ENCODE measurements at places on chromosomes 13 and 19.

GRCh38 chr19:18896421-18896841, 473 bp upstream of the CERS1 start:
- DNase-seq = no peak

- no peak for DNase-seq
These were observed 28.0 kb upstream of the RB1 start for GRCh38 chr13:48275507-48275906.

DNA sequence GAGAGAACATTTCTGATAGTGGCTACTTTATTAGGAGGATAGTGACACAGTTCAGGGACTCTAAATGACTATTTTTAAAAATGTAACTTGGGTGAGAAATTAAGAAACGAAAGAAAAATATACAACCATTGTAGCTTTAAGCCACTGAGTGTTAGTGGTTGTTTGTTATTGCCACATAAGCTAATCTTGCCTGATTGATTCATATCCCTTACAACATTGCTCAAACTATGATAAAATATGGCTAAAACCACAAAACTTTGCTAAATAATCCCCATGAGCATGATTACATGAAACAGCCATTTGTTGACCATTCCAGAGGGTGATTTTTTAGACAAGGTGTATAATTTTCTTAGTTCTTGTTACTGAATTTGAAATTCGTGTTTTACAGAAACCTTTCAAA, 343.4 kb downstream of the SLITRK5 start:
- DNase-seq = no peak

- no peak for DNase-seq
These were observed at the start of gene FXYD1 for GRCh38 chr19:35138305-35138892. FXYD1 (plus strand) TSS chr19:35138824; CDS start chr19:35140080, 1,256 bp downstream.

DNA sequence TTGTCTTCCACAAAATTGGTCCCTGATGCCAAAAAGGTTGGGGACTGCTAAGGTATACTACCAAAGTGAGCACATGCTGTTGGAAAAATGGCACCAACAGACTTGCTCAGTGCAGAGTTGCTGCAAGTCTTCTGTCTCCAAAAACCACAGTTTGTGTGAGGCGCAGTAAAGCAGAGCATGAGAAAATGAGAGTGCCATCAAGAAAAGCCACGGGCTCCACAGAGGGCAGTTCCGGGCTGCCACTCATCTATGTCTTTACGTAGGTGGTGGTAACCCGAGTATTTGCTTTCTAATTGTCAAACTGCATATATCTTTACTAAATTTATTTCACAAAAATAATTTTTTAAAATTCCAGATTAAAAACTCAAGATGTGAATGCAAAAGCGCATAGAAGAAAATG, 123.8 kb downstream of the RNF17 start:
- DNase-seq = no peak

- no peak for DNase-seq
These were observed 141.7 kb downstream of the SOX1 start for GRCh38 chr13:112208656-112209055.

GRCh38 chr13:67017276-67017675, 212.9 kb downstream of the PCDH9 start:
- no peak for DNase-seq

- no peak for DNase-seq
These were observed 235.1 kb downstream of the DLEU7 start for GRCh38 chr13:50608370-50608769.

DNA sequence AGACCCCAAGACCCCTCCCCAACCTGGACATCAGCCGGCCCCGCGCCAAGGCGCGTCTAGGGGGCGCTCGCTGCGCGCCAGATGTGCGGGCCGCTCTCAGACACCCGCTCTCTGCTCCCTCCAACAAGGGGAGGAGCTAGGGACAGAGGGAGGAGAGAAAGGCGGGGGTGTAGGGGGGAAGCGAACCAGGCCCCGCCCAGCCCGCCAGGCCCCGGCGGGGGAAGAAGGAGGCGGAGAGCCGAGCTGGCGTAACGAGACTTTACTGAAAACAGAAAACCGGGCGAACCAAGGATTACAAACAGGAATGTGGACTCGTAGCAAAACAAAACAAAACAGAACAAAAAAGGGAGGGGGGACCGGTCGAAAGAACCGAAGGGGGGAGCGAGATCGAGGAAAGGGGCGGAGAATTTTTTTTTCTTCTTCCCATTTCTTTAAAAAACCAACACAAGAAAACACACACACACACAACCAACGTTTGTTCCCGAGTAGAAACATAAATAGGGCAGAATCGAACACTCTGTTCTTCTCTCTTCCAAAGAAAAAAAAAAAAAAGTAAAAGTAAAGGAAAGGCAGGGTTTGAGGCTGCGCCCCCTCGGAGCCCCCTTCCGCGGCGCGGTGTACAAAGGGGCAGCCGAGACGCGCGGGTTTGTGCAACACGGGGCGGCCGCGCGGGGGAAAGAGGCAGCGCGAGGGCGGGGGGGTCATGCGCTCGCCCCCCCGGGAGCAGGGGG, 1.7 kb downstream of the JUND start:
- DNase-seq = peak; percentile 87

- no peak for DNase-seq
These were observed 14.8 kb downstream of the ARL11 start for GRCh38 chr13:49643035-49643646.

- DNase-seq = no peak
These were observed 2.8 kb downstream of the AP3D1 start for GRCh38 chr19:2148482-2149135.

GRCh38 chr19:18112989-18113478, 15.5 kb downstream of the MAST3 start:
- peak; percentile 66 for DNase-seq

DNA sequence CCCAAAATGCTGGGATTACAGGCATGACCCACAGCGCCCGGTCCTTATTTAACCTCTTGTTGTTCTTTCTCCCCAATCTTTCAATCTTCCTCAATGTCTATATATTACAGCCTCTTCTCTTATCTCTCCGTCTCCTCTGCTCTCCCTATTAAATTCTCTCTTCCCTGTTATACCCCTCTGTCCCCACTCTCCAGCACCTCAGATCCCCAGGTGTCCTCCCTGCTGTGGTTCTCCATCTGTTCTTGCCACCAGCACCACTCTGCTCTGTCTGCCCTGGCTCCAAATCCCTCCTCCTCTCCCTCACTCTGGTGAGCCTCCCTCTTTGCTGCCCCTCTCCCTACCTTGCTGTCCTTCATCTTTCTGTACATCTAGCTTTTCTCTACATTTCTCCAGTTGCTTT, 1.1 kb downstream of the ZNF600 start:
- DNase-seq = no peak

DNA sequence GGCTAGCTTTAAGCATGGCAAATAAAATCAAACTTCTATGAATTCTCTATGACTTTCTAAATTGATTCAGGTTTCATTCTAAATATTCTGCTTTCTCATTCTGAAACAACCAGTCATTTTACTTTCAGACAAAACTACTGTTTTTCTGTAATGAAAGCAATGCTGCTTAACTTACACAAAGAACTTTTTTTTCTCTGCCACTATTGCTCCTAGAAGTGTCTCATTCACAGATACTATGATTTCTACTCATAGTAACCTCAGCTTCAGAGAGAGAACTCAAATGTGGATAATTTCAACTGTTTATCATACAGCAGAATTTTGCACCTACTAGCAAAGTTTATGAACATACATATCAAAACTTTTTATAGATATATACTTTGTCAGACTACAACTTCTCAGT, 724.6 kb downstream of the SLITRK5 start:
- DNase-seq = no peak

- DNase-seq = no peak
These were observed 98.9 kb upstream of the SIAH3 start for GRCh38 chr13:45950386-45951000.

DNA sequence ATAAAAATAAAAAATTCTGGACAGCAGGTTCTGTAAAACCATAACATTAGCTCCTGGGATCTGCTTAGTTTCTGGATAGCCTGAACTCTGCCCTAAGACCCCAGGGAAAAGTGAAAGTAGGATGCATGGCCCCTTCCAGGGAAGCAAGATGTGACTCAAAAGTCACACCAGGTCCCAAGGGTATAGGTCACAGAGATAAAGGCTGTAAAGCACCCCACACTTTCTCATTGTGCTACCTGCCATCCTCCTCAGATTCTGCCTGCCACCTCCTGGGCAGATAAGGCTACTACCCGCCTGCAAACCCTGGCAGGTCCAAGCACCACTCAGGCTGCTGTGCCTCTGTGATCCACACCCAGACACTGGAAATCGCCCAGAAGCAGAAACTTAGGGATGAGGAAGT, 20.6 kb downstream of the FFAR2 start:
- DNase-seq = peak; percentile 48

GRCh38 chr13:104740641-104741222, 1674.5 kb upstream of the SLC10A2 start:
- no peak for DNase-seq

DNA sequence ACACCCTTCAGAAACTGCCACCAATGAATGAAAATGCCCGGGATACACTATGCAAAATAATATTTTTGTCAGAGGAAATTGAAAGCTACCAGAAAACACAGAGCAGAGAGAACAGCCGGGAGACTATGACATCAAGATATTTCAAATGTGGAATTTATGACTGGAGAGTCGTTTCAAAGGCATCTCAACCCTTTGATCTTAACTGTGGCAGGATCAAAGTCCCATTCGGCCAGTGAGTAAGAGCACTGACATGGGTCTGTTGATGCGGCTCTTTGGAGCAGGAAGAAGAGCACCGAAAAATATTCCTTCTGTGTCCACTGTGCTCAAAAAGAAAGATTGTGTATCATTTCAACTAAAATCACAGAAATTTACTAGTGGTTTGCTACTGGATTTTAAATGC, 201.9 kb downstream of the RFC3 start:
- DNase-seq = no peak

DNA sequence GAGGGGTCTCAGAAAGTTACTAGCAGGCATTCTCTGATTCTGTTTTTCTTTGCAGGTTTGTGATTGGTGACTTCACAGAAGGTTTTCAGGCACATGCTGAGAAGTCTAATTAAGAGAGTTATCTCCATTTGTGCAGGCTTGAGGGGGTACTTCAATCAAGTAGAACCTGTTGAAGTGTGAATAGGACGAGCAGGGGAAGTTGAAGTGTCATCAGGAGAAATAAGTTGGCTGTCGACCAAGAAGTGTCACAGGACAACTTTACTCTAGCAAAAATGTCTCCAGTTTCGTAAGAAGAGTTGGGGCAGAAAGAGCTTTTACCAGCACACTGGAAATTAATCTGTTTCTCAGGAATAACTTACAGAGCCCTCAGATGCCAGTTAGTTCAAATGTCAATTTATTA, 576.5 kb upstream of the SLITRK5 start:
- no peak for DNase-seq

DNA sequence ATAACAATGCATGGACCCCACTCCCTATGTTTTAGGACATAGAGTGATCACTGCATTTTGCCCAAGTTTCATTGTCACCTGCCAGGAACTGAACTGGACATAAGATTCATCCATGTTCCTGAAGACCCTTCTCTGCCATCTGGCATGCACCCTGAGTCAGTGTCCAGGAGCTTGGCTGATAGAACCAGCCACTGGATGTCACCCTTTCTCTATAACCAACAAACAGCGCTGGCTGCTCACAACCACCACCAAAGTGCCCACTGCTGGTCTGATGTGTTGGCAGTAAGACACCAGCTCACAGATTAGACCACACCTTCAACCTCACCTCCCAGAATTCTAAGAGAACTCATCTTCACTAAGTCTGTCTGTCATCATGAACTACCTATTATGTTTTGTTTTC, 333.4 kb downstream of the ITGBL1 start:
- DNase-seq = no peak

GRCh38 chr19:1911098-1911497, 5.9 kb downstream of the ADAT3 start:
- no peak for DNase-seq

- no peak for DNase-seq
These were observed 46.5 kb upstream of the RCBTB2 start for GRCh38 chr13:48579165-48579918.

GRCh38 chr19:38514812-38515633, 81.5 kb downstream of the RYR1 start:
- DNase-seq = peak; percentile 70

DNA sequence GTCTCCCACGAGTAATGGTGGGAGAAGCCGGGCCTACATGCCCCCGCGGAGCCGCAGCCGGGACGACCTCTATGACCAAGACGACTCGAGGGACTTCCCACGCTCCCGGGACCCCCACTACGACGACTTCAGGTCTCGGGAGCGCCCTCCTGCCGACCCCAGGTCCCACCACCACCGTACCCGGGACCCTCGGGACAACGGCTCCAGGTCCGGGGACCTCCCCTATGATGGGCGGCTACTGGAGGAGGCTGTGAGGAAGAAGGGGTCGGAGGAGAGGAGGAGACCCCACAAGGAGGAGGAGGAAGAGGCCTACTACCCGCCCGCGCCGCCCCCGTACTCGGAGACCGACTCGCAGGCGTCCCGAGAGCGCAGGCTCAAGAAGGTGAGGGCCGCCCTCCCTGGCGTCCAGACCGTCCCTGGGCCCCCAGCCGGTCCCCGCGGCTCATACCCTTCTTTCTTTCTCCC, 1.4 kb upstream of the USF2 start:
- peak; percentile 32 for DNase-seq

GRCh38 chr13:39760521-39760920, 105.1 kb downstream of the COG6 start:
- DNase-seq = no peak

- no peak for DNase-seq
These were observed 37.8 kb upstream of the CXCL17 start for GRCh38 chr19:42480335-42481095.

GRCh38 chr13:74629985-74630384, 495.8 kb upstream of the KLF12 start:
- DNase-seq = no peak

DNA sequence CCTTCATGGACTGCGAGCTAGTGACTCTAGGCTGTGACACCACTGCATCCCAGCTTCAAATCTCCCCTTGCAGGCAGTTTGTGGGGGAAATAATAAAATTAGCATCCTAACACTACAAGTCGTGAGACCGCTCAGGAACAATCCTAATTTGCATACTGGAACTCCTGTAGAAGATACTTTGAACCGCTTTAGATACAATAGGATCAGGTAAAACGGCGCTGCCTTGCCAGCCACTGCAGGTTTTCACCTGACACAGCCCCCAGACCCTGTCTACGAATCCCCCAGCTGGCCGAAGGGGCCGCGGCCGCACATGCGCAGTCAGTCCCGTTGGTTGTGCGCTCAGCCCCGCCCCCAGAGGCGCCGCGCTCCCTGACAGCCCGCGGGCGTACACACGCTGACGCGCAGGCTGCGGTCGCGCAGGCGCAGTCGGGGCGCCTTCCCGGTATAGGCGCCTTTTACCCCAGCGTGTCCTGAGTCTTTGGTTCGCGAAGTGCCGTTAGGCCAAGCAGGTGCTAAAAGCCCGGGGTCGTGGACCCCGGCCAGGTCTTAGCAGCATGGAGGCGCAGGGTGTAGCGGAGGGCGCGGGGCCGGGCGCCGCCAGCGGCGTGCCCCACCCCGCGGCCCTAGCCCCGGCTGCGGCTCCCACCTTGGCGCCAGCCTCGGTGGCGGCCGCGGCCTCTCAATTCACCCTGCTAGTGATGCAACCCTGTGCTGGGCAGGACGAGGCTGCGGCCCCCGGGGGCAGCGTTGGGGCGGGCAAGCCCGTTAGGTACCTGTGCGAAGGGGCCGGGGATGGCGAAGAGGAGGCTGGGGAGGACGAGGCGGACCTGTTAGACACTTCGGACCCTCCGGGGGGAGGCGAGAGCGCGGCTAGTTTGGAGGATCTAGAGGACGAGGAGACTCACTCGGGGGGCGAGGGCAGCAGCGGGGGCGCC, at the start of gene RFXAP:
Gene RFXAP (plus strand): TSS at position 419 of the 935 bp plus-strand sequence. CDS start 136 bp downstream, at position 555.
- peak; percentile 88 for DNase-seq

- no peak for DNase-seq
These were observed 66.1 kb downstream of the RFX2 start for GRCh38 chr19:6044056-6044805.

GRCh38 chr13:21905486-21905885, 234.6 kb downstream of the FGF9 start:
- no peak for DNase-seq

GRCh38 chr19:35349614-35350521, 2.2 kb downstream of the FFAR1 start:
- no peak for DNase-seq
